ENCODE measurements at places on chromosomes 16 and 17.

- no peak for DNase-seq
These were observed 34.4 kb downstream of the CDRT4 start for GRCh38 chr17:15432807-15433611.

- no peak for DNase-seq
These were observed 41.9 kb upstream of the CRHR1 start for GRCh38 chr17:45742251-45742650.

DNA sequence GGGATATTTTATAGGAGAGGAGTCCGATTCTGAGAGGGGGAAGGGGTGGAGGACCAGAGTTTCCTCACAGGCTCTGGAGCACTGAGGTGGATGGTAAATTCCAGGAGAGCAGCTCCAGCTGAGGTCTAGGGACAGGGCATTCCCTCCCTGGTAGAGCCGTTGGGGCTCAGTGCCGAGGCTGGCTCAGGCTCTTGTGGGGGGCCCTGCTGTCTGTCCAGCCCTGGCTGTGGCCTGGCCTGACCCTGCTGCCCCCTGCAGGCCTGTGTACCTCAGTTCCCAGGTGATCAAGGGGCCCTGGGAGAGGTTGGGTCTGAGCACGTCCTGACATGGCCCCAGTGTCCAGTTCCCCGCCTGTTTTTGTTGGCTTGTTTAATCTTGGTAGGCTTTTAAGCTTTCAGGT, 16.8 kb downstream of the ZNF750 start:
- no peak for DNase-seq

- no peak for DNase-seq
These were observed at the start of gene GSDMA for GRCh38 chr17:39962642-39963220. Gene GSDMA, plus strand, starts transcription at chr17:39963004. Its CDS starts 2,684 bp downstream, at chr17:39965688.

DNA sequence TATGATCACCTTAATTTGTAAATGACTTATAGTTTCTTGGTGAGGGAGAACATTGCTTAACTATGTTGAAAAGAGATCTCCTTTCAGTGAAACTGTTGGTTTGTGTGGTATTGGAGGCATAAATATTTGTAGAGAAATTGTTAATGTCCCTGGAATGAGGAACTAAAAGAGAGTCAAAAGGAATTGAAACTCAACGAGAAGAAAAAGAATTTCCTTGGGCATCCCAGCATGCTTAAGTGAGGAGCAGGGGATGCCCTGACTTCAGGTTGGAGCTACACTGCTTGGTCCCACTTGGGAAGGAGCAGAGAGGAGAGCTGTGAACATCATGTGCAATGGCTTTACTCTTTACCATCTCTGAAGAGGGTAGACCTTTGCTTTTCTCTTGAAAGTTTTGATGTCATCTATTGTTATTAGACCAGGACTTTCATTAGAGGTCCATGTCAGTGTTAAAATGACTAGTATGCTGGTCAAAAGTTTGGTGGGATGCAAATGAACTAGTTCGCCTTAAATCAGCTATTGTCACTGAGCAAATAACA, 21.7 kb downstream of the KRT23 start:
- no peak for DNase-seq

- DNase-seq, result no peak
These were observed 956.3 kb upstream of the SOX9 start for GRCh38 chr17:71164561-71164960.

- no peak for DNase-seq
These were observed 232.2 kb upstream of the HS3ST3A1 start for GRCh38 chr17:13833921-13834320.

GRCh38 chr16:23194497-23195221, 12.1 kb downstream of the SCNN1G start:
- DNase-seq, result no peak

DNA sequence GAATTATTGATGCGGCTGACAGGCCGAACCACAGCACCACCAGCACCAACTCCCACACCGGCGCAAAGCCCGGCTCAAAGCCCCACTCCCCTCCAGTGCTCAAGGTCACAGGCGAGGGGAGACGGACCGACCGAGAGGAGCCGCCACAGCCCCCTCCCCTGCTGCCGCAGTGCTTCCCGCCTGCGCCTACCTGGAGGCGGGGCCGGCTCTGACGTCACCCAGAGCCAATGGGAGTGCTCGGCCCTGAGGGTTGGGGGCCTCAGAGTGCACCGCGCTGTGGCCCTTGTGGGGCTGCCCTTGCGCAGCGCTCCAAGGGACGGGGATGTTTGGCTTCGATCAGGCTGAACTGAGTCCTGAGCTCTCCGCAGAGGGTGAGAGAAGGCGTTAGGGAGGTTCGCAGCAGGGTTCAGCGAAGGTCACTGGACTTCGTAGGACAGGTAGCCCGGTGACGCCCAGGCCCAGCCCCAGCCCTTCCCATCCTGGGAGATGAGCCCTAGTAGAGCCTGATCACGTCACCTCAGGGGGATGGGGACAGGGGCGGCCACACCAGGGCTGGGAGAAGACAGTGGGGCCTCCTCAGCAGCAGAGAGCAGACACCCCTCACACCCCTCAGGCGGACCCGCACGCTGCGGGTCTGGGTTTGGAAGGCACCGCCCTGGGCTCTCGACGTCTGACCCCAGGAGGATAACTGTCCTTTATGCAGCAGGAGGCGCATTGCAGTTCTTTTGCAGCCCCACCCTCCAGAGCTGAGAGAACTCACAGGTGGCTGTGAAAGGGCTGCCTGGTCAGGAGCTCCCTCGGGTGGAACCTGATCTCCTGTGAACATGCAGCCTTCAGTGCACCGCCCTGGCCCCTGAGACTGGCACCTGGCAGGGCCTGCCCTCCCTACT, 1.5 kb downstream of the NDRG4 start:
- no peak for DNase-seq

DNA sequence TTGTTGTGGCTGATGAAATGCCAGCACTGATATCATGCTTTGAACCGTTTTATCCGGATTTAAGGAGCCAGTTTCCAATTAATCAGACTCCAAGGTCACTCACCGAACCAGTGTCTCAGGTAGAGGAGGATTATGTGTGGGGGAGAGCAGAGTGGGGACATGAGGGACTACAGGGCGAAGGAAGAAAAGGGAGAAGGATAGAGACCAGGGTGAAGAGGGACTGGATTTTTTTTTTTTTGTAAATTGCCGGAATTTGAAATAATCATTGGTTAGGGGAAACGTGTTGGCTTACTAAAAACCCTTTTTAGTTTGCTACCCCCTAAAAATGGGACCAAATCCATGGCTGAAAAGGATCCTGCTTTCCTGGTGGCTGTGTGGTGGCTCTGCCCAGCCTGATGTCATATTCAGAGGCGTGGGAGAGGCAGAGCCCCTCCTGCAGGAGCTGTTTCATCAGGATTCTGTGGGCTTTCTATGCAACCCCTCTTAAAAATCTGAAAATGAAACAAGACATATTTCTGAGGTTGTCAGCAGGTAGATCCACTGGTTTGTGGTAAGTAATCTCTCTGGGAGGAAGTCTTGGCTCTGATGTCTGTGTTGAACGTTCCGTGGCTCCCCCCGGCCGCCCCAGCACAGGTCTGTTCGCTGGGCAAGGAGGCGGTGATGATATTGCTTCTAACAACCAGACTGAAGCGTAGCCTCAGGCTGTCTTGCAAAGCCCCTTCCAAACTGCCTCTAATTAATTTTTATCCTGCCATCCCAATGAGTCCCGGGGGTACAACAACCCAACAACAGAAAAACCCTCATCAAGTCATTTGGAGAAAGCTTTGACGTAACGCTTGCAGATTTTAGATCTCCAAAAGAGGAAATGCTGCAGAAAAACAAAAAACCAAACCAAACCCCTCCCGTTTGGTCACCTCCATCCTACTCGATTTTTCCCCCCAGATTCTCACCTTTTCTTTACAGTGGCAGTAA, 143.0 kb upstream of the ZFHX3 start:
- DNase-seq, result no peak

DNA sequence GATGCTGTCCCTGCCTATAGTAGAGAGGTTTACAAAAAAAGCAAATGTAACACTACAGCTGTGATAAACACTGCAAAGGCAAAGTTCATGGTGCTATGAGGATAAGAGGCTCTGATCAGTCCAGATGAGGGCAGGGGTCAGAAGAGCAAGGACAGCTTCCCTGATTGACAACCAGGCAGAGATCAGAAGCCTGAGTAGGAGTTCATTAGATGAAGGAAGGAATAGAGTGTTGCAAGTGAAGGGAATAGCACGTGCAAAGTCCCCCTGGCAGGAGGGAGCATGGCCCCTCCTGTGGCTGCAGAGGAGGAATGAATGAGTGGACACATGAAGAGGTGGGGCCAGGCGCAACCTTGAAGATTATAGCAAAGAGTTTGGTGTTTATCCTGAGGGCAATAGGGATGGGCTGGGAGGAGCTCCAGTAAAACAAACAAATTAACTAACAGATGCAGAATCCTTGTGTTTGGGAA, 208.4 kb upstream of the IRX5 start:
- no peak for DNase-seq

All from D721Med (cell line).